ENCODE measurements at places on chromosomes 6 and 20.

- DNase-seq: no peak
These were observed 98.6 kb upstream of the RIN2 start for GRCh38 chr20:19659448-19659847.

- no peak for DNase-seq
These were observed 27.8 kb downstream of the FOXA2 start for GRCh38 chr20:22556565-22557056.

DNA sequence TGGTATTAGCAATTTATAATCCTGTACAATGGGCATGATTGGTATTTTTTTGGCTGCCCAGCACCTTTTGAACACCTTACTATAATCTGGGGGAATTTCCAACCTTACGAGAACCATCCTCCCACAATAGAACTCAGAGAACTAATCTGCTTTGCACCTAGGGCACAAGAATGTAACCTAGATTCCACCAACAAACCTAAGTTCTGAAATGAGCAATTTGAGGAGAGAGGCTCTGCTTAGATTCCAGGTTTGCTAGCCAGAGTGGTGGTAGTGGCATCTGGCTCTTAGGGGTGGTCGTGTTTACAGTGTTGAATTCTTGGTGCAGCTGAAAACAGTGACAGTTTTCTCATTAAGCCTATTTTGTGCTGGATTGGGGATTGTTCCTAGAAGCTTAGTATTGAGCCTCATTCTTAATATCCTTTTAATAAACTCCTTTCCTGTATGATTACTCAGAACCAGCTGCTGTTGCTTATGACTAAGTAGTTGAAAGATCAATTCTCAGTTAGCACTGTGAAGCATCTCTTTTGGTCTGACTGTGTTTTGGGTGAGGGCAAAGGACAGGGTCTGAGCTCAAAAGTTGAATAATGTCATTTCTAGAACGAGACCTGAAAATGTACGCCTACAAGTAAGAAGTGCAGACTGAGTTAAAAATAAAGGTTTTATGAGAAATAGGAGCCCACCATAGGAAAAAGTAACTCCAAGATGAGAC lies 385.6 kb downstream of the CDKAL1 start:
- no peak for DNase-seq

DNA sequence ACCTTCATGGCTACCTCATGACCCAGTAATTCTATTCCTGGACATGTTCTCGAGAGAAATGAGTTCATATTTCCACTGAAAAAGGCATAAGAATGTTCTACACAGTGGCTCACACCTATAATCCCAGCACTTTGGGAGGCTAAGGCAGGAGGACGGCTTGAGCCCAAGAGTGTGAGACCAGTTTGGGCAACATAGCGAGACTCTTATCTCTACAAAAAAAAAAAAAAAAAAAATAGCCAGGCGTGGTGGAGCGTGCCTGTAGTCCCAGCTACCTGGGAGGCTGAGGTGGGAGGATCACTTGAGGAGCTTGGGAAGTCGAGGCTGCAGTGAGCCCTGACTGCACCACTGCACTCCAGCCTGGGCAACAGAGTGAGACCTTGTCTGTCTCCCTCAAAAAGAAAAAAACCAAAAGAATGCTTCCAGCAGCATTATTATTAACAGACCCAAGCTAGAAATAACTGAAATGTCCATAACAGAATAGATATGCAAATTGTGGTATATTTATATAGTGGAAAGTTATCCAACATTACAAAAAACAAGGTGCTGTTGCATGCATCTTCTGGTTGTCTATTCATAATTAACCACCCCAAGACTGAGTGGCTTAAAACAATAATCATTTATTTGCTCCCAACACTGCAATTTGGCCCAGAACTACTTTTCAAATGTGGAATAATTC lies 9.4 kb upstream of the RAB44 start:
- no peak for DNase-seq

DNA sequence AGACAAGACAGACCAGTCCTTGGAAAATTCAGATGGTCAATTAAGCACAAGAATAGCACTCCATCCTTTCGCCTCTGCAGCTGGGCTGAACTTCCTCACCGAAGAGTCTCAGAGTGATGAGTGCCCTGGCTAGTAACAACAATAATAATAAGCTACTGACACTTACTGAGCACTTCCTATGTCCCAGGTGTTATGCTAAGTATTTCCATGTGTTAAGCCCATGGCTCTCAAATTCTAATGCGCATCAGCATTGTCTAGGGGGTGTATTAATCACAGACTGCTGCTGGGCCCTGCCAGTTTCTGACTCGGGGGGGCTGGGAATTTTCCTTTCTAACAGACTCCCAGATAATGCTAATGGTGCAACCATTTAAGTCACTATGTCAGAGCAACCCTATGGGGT lies 118.2 kb upstream of the LRFN2 start:
- no peak for DNase-seq
